Nucleus accumbens (tissue), 56 donors: ENCODE measurements at places on chromosomes 13 and 19.
A peak's percentile ranks its signal among the peaks of the same experiment; 100 is the strongest.

DNA sequence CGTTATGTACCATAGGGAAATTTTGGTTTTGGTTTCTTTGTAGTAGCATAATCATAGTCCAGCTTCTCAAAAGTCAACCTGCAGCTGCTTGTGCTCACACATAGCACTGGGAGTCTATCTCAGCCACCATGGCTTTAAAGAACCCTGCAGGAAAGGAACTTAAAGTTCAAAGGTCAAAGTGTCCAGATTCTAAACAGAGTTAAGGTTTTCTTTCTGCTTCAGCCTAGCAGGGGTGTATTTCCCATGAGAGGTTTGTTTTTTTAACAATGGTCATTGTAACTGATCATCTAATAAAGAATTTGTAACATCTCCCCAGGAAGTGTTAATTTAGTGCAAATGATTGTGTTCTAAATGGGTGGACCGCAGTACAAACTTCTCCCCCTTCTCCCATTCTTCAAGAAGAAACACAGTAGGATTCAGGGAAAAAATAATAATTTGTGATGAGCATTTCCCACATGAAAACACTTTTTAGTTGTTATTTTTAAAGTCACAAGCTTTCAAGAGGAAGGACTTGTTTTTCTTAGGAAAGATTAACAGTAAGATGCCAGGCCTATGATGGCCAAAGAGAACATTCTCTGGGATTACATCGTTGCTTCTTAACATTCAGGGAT is 168.0 kb downstream of the EFNB2 start:
- no peak for DNase-seq

DNA sequence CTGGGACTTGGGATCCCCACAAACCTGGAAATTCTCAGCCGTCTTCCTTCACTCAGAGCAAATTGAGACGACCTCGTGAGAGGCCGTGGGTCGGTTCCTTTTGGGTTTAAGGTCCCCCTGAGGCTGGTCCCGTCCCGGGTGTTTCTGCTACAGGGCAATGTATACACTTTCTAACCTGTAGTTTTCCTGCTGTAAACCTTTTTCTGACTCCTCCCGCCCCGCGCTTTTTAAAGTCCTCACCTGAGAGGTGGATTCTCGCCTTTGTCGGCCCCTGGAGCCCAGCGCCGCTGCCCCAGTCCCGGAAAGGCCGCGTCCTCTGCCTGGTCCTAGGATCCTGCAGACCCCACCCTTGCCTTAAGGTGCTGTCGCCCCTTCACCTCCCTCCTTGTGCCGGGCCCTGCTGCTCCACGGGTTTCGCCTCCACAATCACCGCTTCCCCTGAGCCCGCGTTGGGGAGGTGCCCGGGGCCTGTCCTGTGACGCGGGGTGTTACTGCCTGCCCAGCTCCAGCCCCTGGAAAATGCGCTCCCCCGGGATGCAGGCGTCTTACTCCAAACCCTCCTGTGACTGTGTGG is 391 bp downstream of the ZNF761 start:
- no peak for DNase-seq

- DNase-seq: peak; percentile 12
Measured at GRCh38 chr13:53201454-53202225, 173.0 kb downstream of the OLFM4 start.

GRCh38 chr19:11693505-11694499 is 44.9 kb downstream of the ZNF823 start:
- DNase-seq: no peak

DNA sequence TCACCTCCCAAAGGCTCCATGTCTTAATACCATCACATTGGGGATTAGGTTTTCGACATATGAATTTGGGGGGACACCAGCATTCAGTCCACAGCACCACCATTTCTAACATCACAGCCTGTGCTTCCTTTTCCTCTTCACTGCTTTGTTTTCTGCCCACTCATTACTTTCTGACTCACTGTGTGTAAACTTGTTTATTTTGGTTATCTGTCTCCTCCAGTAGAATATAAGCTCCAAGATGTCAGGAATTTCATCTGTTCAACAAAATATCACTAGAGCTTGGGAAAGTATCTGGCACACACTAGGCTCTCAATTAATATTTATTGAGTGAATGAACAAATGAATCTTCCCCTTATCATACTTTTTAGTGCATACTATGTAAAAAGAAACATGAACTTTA is 152.0 kb downstream of the NUFIP1 start:
- DNase-seq: no peak
